ENCODE measurements at places on chromosomes 1 and 21.

GRCh38 chr1:27666791-27667254, 5.2 kb downstream of the IFI6 start:
- no peak for DNase-seq

DNA sequence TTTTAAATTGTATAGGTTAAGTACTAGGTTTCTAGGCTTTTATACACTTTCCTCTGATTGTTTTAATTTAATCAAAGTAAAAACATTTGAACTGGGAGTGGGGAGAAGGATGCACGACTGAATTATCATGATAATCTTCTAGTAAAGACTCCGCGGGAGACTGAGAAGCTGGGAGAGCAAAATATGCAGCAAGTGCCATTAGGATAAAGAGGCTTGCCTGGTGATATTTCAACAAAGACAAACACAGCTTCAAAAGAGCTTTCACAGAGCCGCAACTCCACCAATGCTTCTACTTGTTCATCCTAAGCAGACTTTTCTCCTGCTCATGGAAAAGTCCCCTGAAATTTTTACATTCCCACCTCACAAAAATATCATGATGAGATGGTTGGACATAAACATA, 239.0 kb upstream of the PTBP2 start:
- DNase-seq = no peak

GRCh38 chr1:224872832-224873433, 56.5 kb upstream of the DNAH14 start:
- DNase-seq = no peak

GRCh38 chr1:48018799-48019198, 21.6 kb upstream of the TRABD2B start:
- no peak for DNase-seq

DNA sequence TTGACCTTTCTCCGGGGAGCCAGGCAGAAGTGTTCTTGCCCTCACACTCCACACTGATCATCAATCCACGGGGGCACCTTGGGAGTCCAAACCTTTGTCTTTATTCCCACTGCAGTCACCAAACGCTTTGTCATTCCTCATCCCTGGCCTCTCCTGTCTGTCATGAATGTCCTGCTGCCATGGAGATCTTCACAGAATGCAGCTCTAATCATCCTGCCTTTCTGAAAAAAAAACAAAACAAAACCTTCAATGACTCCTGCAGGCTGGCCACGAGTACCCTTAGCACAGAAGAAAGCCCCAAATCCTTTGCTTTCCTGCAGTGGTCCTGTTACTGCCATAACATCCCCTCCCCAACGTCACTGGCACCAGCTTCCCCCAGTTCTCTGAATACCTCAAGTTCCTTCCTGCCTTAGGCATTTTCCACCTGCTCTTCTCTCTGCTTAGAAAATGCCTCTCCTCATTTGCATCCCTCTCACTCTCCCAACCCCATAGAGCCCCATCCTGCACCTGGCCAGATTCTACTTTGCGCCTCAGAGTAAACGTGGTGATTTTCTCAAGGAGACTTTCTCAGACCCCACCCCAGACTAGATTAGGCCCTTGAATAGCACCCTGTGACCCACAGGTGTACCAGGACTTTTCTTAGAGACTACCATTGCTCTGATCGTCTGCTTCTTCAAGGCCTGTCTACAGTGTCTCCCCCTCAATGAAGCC, 131.2 kb downstream of the AK5 start:
- DNase-seq = no peak

- DNase-seq = no peak
Observed at GRCh38 chr1:56709269-56709880, 64.3 kb downstream of the PRKAA2 start.

GRCh38 chr1:121558514-121558913, 373.7 kb downstream of the SRGAP2C start:
- no peak for DNase-seq

GRCh38 chr1:12001996-12002493, 17.3 kb upstream of the MIIP start:
- no peak for DNase-seq

DNA sequence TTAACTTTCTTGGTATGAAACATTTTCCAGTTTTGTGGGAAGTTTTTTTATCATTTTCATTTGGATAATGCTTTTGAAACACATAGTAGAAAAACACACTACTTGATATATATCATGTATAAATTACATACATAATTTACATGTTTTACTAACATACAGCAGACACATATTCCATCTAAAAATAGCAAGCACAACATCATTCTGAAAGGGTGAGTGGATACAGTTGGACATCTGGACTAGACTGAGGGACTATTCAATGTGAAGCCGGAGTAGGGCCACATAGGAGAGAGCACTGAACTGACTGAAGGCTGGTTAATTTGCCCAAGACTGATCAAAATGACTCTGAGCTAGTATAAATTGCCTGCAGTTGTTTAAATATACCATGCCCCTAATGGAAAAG, 11.7 kb downstream of the CDKN2C start:
- no peak for DNase-seq

- no peak for DNase-seq
Observed at GRCh38 chr1:210726621-210727020, 397.9 kb downstream of the HHAT start.

DNA sequence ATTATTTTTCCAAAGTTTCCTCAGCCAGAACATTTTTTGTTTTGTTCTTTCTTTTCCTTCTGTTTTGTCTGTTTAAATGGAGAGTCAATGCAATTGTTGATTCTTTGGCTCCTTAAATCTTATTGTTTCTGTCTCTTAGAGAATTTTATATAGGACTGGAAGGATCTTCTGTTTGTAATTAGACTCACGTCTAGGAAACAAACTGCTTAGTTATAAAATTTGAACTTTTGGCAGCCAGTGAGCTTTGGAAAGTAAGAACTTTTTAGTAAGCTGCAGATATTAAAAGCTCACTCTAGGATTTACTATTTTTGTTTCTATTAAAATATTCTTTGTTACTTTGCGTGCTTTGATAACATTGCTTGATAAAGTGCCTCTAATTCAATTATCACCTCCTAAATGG, 109.8 kb upstream of the HNRNPU start:
- no peak for DNase-seq

GRCh38 chr1:170533298-170533697, 1.3 kb downstream of the GORAB start:
- DNase-seq = no peak

DNA sequence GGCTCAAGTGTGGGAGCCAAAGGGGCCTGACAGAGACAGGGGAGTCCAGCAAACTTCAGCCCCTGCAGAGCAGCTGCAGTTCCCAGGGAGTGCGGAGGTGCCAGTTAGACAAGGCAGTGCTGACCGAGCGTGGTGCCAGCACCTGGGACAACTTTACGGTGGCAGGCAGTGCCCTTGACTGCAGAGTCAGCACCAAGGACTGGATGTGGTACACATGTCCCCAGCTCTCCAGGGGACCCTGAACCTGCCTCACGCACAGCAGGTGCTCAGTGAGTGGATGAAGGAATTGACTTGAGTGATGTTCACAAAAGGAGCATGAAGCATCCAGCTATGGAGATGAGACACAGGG, 296.5 kb downstream of the SIPA1L2 start:
- DNase-seq = no peak

GRCh38 chr1:177925006-177925405, 44.9 kb downstream of the SEC16B start:
- DNase-seq = no peak

GRCh38 chr1:39214714-39214997, 10.2 kb downstream of the MACF1 start:
- DNase-seq = no peak

GRCh38 chr1:203379825-203380224, 28.9 kb upstream of the FMOD start:
- DNase-seq = no peak

All from hypothalamus (tissue), 51 donors.